ENCODE measurements at places on chromosomes 2 and 18.

GRCh38 chr2:58796239-58796910 is 555.2 kb upstream of the FANCL start:
- DNase-seq = no peak

GRCh38 chr2:203867561-203868200 is at the start of gene CTLA4:
CTLA4 (plus strand) TSS chr2:203867771; CDS start chr2:203867943, 172 bp downstream.
- DNase-seq = no peak

DNA sequence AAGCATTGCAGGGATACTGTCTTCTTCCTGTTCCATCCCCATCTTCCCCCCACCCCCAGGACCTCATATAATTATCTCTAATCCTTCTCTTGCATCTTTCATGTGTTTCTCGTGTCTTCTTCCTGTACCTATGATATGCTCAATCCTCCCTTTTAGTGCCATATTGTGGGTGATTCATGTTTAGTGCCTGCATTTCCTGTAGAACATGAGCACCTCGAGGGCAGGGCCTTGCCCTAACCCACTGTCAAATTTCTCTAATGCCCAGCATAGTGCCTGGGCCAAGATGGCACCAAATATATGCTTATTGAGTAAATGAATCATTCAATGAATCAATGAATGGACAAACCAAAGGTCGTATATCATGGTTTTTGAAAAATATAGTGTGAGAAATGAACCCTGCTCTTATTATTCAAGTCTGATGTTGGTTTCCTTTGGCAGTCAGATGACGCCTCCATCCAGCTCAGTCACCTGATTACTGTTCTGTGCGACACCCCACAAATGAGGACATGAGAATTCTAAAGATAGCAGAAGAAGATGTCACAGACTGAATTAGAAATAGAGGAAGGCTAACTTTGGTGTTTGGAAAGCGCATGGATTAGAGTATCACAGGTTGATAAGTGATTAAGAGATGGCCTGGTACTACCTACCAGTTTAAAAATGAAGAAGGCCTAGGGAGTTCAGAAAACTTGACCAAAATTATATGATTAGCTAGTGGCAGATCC is 278.4 kb downstream of the PRKCE start:
- DNase-seq = no peak

DNA sequence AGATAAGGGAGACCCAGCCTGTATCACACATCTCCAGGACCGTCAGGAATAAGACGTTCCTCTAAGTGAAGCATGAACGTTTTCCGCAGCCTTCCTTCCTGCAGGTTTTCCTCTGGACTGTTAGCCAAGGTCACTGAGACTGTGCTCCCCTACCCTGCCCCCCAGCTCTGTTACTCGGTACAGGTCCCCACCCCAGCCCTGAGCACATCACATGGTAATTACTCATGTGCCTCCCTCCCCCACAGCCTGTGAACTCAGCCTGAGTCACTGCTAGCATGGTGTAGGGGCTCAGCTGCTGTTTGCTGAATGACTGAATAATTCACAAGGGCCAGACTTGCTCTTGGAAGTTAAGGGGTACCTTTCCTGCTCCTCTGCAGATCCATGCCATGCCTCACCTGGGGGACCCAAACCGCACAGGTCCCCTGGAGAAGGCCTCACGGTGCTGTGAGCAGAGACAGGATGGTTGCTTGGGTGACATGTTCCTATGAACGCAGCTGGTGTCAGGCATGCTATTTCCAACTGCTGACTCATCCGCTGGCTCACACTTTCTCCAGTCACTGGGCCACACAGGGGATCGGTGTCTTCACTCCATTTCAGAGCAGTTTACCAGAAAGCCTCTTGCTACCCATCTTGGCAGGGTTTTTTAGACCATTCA is 88.2 kb downstream of the PLB1 start:
- DNase-seq = peak; percentile 93

DNA sequence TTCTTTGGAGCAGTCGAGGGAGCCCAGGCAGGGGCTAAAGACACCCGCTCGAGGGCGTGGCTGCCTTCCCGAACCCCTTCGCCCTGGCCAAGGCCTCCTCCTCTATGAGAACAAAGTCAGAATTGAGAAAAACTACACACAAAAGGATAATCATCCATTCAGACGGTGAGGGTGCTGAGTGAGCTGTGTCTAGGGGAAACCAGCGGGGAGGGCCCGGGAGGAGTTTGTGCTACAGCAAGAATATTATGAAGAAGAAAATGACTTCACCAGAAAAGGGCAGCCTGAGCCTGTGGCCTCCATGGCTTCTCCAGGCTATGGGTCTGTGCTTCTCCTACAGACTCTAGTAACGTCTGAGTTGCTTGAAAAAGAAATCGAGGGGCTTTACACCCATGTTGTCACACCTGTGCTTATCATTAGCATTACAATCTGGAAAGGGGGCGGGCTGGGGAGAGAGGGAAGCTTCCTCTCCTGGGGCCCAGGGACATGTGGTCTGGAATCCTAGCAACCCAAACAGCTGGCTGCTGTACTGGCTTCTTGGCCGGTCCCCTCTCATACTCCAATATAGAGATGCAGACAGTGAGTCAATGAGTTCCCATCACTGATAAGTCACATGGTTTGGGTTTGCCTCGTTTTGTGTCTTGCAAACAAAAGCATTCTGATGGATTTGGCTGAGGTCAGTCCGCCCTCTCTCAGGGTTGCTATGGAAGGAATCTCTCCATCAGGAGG is 52.0 kb upstream of the ARL4C start:
- DNase-seq = peak; percentile 93

- DNase-seq = no peak
Observed at GRCh38 chr2:240363746-240364581, 71.5 kb upstream of the GPC1 start.

GRCh38 chr2:96225016-96225533 is 16.4 kb upstream of the STARD7 start:
- DNase-seq = no peak

DNA sequence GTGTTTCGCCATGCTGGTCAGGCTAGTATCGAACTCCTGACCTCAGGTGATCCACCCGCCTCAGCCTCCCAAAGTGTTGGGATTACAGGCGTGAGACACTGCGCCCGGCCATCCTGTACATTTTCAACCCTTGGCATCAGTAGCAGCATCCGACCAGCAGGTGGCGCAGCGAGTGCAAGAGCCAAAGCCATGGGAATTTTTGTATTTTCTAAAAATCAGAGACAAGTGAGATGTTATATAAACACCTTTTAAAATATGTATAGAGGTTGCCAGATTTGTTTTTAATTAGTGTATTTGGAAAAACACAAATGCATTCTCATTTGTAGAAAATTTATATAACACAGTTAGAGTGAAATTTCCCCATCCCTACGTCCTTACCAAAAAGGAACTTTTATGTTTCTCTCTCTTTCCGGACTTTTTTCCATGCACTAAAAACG is 36.8 kb downstream of the MOGAT1 start:
- peak; percentile 80 for DNase-seq

GRCh38 chr2:126575631-126576030 is 80.3 kb upstream of the GYPC start:
- DNase-seq = no peak

- no peak for DNase-seq
Observed at GRCh38 chr2:3490191-3491170, 28.9 kb downstream of the ADI1 start.

DNA sequence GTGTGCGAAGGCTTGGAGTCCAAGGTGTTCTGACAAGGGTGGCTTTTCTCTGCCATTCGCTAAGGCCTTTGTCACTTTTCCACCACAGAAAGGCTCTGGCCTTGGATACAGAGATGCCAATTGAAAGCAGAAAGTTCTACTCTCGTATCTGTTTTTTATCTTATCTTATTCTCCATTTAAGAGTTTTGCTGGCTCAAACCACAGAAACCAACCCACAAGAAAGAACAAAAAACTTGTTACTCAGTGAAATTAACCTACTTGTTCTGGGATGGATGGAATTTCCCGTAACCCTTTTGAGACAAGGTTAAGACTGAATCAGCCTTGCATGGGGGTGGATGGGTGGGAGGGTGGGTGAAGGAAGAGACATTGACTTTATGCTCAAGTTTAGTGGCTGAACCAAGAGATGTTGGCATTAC is 221.7 kb downstream of the CDH20 start:
- DNase-seq = peak; percentile 28

DNA sequence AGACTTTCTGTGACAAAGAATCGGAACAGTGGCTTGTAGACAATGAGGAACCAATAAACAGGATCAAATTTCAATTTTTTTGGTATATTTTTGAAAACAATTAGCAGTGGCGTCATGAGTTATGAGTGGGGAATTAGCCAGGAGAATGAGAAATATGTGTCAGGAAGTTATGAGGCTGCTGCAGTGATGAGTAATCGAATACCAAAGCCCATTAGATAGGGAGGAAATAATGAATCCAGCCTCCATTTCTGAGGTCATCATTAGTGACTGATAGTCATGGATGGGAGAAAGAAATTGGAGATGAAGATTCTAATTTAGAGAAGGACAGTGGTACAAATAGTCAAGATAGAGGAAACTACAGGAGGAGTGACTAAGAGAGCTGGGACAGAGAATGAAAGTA is 673.1 kb upstream of the VRK2 start:
- DNase-seq = peak; percentile 66

GRCh38 chr2:25379535-25379934 is 37.8 kb upstream of the DNMT3A start:
- no peak for DNase-seq

DNA sequence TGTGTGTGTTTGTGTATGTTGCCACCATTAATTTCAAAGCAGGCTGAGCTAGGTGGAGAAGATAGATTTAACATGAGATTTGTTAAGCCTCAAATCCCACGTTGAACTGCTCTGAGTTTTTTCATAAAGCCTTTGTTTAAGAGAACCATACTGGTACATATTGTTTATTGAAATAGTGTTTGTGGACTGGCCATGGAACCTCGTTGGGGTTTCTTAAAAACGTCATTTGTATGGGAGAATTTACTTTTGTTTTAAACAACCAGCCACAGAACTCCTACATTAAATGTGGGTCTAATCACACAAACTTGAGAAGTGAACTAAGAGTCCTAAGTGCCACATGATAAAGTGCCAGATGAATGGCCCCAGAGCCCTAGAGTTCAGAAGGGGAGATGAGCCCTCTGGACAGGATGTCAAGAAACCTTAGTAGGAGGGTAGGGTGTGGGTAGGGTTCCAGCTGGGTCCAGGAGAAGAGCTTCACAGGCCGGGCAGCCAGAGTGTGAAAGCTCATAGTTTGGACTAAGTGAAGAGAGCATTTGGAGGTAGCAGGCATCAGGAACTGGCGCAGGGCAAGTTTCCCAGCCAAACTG is 120.6 kb upstream of the EML6 start:
- DNase-seq = no peak

GRCh38 chr2:51959696-51960095 is 927.8 kb upstream of the NRXN1 start:
- DNase-seq = no peak

- peak; percentile 22 for DNase-seq
Observed at GRCh38 chr2:152298754-152299153, 36.2 kb upstream of the FMNL2 start.

DNA sequence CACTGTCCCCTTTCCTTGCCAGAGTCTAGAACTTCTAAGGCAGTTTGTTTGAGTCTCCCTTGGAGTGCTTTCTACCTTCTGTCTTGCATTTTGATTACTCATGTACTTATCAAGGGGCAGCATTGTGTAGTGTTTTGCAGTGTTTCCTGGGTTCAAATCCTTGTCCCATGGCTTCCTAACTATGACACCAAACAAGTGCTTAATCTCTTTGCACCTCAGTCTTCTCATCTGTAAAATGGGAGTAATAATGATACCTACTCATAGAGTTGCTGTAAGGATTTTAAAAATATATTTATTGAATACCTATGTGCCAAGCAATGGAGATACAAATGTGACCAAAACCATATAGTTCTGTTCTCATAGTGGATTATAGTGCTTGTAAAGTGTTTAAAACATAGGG is 105.5 kb upstream of the PKDCC start:
- DNase-seq = no peak

- no peak for DNase-seq
Observed at GRCh38 chr2:217538719-217539118, 464.1 kb downstream of the TNS1 start.

DNA sequence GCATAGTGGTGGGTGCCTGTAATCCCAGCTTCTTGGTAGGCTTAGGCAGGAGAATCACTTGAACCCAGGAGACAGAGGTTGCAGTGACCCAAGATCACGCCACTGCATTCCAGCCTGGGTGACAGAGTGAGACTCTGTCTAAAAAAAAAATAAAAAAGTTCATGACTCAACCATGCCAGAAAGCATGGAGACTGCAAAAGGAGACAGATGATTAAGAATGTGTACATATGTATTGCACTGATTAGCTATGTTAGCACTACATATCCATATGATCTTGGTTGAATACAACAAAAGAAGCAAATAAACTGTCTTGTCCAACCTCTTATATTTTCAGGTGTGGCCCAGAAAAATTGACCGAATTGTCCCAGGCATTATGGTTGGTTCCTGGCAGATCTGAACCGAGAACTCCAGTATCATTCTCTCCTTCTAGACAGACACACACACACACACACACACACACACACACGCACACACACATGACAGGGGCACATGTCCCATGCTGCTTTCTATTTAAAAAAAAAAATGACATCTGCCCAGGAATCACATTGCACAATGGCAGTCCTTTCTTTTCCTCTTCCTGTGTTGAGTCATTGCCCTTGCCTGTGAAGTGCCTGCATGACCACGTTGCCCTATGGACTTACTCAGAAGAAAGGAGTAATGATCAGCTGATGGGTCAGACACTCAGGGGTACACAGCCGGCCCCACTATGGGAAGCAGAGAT is 65.6 kb downstream of the MYCN start:
- no peak for DNase-seq

GRCh38 chr18:73688851-73689711 is 458.6 kb downstream of the FBXO15 start:
- peak; percentile 94 for DNase-seq

- no peak for DNase-seq
Observed at GRCh38 chr2:190344276-190344827, 963 bp downstream of the INPP1 start.

GRCh38 chr2:30106543-30106942 is 40.3 kb upstream of the YPEL5 start:
- peak; percentile 22 for DNase-seq

GRCh38 chr2:164913640-164914350 is 41.5 kb downstream of the SLC38A11 start:
- peak; percentile 62 for DNase-seq

DNA sequence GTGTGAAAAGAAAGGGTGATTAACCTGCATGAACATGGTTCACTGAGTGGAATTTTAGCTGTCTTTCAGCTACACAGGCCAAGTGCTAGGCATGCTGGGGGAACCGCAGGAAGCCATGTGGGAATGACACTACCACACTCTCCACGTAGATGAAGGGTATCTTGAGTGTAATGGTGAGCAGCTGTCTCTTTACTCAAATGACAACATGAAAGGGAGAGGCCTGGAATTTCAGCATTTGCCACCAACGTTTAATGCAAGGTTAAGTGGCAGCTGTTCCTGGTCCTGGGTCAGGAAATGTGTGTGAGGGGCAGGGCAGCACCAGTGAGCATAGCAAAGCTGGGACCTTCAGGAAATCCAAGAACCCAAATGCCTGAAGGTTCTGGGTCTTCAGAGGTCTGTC is 588.4 kb downstream of the SLC4A3 start:
- DNase-seq = no peak

GRCh38 chr18:67367540-67367939 is 149.0 kb downstream of the DSEL start:
- DNase-seq = no peak

- no peak for DNase-seq
Observed at GRCh38 chr2:56540467-56540866, 356.7 kb downstream of the CCDC85A start.

All from fibroblast of the aortic adventitia (primary cell).